Ovary (tissue), 10 donors: ENCODE measurements at places on chromosomes 12 and 14. TPM values are rescaled to one million over a fixed set of nuclear protein-coding genes. Genes with fewer than 3 reads are reported as not detected.

DNA sequence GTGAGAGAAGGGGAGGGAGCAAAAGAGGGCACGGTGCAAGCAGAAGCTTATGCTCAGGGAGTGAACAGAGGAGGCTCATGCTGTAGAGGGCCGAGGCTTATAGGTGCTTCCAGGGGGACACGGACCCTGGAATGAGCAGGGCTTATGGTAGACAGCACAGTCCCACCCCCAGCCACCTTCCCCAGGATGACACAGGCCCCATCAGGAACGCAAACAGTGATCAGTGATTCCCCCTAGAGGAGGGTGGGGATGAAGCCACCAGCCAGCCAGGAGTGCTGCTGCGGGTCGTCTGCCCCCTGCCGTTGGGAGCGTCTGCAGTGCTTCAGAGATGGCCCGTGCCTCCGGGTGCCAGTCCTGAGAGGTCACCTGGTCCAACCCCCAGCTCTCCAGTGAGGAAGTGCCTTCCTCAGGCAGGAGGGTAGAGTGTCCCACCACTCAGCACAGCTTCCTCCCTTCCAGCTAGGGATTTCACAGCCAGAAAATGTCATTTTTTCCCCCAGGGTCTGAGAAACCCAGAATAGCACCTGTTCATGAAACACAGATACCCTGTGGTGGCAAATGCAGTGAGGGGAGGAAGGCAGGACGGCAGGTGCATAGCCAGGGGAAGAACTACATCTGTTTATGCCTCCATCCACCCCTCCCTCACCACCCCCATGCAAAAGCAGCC lies 60.7 kb downstream of the SLC6A12 start:
- no peak for DNase-seq

DNA sequence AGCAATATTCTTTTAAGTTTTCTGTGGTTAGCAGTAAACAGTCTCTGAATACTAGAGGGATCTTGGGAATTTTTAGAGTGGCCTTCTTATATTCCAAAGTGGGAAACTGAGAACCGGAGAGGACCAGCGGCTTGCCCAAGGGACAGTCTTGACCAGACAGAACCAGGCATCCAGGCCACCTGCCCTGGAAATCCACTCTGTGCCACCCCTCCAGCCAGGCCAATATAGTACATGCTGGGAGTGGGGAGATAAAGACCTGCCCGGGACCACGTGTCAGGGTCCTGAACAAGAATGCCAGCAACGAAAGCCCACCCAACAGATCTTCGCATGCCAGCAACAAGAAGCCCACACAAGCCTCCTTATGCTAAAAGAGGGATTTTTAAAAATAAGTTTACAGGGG lies 49.4 kb upstream of the RIN3 start:
- DNase-seq: no peak

DNA sequence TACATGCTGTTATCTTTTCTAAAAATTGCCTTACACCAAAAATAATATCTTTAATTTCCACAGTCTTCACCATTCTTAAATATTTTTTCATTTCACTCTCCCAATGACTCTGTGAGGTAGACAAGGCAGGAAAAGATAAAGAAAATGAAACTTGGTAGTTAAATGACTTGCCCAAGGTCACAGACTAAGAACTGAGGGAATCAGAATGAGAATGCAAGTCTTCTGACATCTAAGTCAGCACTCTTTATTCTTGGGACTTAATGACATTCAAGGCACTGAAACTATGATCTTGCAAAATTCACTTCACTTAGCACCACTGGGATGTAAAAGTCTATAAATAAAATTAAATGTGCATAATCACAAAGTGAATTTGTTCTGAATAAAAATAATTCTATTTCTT lies 104.5 kb downstream of the SLC2A13 start:
- no peak for DNase-seq

- DNase-seq: no peak
Measured at GRCh38 chr12:53994009-53994263, 6.0 kb upstream of the HOXC9 start.

- no peak for DNase-seq
Measured at GRCh38 chr14:53663709-53664108, 292.9 kb downstream of the BMP4 start.

- no peak for DNase-seq
Measured at GRCh38 chr12:39390752-39391151, 52.2 kb downstream of the KIF21A start.

- no peak for DNase-seq
Measured at GRCh38 chr14:68653108-68653507, 139.8 kb downstream of the ZFP36L1 start.

- no peak for DNase-seq
Measured at GRCh38 chr14:73266317-73266716, 29.0 kb downstream of the PAPLN start.

DNA sequence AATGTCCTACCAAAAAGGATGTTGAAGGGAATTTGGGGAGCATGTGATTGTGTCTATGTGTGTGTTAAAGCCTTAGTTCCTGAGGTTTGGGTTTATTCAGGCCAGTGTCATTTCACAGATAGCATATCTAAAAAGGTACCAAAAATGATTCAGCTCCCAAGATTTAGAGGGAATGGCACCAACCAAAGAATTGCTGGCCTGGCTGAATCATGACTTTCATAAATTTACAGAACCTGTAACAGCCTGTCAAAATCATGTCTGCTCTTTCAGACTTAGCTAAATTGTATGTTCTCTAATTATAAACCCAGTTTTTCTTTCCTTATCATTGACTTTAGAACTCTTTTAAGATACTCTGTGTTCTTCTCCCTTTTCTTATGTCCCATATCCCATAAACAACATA lies 231.5 kb downstream of the NUBPL start:
- DNase-seq: no peak

- DNase-seq: no peak
Measured at GRCh38 chr14:69473260-69473659, 11.3 kb upstream of the PLEKHD1 start.

DNA sequence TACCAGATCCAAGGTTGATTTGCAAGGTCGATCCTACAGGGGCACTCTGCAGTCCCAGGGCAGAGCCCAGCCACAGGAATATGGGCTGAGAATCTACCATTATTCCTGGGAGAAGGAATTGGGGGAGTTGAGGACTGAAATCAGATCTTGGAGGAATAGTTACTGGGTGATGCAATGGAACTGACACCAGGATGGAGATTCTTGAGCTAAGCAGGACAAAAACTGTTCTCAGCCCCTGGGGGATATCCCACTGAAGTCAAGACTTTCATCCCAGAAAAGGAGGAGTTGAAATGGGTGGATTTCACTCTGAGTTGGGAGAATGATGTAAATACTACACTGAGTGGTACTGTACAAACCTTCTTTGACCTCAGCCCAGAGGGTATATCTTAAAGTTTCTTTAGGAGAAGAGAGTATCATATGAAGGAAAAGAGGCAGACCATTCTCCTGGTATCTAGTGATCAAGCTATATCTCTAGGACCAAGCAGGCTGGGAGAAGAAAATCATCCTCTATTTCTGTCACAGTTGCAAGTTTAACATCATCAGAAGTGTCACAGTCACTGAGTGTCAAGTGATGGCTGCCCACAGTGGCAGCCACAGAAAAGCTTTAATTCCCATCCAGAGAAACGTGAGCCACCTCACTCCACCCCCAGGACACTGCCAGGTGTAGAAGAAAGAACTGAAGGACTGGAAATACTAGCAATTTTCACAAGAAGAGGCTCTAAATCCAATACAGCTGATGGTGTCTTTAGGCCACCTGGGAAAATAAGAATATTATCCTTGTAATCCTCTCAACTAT lies 181.9 kb downstream of the NUAK1 start:
- no peak for DNase-seq

The MEG3 gene
- total RNA-seq: 275 TPM

The GALNT4 gene
- 12.5 TPM for total RNA-seq

The KRT74 gene
- total RNA-seq: not detected

The ADAM20 gene
- 1.3 TPM for total RNA-seq

The RNFT2 gene
- total RNA-seq: 4.3 TPM
